COLO829 (cell line): ENCODE measurements at places on chromosomes 16 and 17.

DNA sequence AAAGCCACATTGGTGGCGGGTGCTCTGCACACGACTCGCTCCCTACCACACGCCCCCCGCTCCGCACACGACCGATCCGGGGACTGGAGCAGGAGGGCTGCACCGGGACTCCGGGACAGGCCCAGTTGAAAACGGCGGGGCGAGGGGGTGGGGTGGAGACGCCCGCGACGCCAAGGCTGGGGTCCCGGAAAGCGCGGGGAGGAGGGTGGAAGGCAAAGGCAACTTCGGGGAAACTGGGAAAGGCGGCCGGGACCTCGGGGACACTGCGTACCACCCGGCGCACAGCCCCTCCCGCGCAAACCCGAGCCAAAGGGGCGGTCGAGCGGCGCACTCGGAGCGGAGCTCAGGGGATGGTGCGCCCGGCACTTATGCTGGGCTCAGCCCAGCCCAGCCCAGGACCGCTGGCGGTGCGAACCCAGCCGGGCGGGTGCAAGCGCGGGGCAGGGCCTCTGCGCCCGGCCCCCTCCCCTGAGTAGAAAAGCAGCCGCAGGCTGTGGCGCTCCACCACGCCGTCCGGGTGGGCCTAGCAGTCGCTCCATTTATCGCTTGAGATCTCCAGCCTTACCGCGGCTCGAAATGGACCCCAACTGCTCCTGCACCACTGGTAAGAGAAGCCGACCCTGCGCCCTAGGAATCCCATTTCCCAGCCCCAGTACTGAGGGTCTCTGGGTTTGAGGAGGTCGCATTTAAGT is at the start of gene MT1M:
MT1M (plus strand) TSS at position 504 of the 692 bp plus-strand sequence; CDS start at position 577, 73 bp downstream.
- no peak for DNase-seq

GRCh38 chr17:77736721-77737120 is 221.8 kb upstream of the TNRC6C start:
- DNase-seq, result no peak

DNA sequence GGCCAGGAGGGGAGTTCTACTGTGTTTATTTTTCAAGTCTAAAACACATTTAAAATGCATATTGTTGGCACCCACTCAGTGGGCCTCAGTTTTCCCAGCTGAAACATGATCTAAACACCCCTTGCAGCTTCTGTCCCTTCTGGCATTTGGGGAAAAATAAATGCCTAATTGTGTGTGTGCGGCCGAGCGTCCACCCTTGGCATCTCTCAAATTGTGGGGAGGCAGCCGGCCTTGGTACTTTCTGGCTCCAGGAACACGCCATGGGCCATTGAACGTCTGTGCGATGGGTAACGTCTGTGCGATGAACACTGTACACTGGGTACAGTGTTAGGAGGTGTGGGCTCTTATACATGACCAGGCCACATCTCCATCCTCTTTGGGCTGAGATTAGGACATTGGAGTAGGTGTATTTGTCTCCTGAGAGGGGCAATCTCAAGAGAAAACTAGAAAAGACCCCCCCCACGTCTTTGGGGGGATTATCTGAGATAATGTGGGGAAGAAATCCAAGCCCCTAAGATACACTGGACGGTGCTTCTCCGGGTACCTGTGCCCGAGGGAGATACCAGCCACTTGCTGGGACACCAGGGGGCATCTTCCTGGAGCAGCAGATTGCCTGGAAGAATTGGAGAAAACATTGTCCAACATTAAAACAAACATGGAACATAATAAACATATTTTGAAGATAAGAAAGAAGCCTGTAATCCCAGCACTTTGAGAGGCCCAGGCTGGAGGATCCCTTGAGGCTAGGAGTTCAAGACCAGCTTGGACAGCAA is 54.9 kb downstream of the RAB11FIP4 start:
- no peak for DNase-seq

DNA sequence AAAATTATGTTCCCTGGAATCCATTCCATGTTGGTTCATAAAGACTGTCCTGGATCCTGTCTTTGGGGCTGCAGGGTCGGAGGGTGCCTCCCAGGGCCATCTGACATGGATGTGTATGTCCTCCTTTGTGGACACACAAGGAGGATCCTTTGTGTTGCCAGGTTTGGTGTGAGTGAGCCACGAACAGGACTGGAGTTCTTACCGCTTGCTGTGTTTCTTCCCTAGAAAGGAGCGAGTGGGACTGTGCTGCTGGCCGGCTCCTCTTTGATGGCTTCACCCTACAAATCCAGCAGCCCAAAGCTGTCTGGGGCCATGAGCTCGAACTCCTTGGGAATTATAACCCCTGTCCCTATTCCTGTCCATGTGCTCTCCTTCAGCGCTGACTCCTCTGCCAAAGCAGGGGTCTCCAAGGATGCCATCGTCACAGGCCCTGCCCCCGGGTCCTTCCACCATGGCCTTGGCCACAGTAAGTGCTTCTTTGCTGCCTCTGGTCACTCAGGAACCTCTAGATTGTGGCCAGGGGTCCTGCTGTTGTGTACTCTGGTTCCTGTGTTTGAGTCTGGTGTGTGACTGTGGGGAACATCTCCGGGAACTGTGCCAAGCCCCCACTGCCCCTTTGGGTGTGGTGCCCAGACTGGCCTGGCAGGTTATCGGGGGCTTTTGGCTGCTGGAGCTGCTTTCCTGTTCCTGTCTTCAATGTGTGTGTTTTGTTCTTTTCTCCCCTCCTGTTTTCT is 29.5 kb downstream of the UBN1 start:
- DNase-seq, result no peak

DNA sequence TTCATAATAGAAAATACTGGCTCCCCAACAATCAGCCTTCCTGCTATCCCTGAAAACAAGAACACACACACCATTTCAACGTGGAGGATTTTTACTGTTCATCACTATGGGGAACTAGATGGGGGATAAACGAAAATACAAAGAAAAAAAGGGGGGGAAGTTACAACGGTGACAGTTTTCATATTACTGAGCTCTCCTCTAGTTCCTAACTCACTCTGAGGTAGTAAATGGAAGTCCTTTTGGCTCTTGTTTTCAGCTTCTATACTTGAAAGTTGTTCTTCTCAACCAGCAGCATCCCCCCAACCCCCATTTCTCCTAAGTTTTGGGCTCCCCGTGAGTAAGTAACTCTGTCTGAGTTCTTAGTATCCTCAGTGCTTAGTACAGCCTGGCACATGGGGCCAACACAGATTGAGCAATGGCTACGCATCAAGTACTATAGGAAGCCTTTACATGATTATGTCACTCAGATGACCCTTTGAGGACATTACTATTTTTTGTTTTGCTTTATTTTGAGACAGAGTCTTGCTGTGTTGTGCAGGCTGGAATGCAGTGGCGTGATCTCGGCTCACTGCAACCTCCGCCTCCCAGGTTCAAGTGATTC is 4.2 kb upstream of the CORO7 start:
- DNase-seq, result no peak

DNA sequence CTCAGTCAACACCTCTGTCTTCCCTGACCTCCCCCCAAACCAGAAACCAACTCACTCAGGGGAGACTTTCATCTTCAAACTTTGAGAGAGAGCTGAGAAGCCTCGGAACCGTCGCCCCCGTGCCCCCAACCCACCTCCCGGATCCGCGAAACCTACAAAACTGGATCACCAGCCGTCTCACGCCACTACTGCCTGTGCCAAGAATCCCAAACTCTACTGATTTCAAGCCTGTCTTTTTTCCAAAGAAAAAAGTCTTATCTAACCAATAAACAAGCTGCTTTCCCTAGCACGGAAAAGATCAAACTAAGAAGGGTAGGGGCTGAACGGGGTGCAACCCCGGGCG is 2.0 kb downstream of the AXIN2 start:
- DNase-seq, result no peak

GRCh38 chr16:86797700-86798099 is 219.4 kb downstream of the FOXL1 start:
- DNase-seq, result no peak

- DNase-seq, result no peak
Observed at GRCh38 chr17:73785958-73786743, 141.9 kb upstream of the SDK2 start.

DNA sequence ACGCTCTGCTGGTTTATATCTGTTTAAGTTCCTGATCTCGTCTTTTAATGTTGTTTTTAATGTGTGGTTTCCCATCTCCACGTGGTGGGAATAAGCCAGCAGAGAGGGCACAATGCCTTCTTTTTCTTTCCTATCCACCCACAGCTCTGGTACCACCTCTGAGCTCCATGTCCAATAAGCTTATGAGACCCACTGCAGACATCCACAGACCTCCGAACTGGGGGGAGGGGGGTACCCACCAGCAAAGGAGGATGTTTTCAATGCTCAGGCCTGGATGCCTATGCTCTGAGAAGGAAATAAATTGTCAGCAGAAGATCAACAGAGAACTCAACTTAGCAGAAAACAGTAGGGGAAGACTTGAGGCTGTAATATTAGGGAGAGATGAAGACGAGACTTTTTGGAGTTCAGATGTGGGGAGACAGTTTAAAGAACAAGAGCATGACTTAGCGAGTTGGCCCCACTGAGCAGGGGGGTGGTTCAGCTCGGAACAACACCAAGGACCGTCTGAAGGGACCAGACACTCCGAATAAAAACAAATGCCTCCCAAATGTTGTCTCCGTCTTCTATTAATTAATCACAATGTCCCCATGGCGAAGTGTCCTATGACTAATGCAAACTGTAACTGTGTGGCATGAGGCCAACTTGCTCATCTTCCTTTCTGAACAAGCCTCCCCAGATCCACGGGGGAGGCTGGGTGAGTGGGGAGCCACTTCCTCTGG is 62.7 kb downstream of the GAS7 start:
- no peak for DNase-seq

DNA sequence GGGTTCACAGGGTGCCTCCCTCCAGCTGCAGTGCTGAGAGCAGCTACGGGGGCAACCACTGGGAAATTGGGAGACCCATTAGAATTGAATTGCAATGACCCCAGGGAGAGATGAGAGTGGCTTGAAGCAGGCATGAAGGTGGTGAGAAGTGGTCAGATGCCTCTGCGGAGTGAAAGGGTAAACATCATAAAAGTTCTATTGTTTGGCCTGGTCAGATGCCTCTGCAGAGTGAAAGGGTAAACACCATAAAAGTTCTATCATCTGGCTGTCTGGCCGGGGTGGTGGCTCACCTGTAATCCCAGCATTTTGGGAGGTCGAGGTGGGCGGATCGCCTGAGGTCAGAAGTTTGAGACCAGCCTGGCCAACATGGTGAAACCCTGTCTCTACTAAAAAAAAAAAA is 53.5 kb downstream of the TNFRSF13B start:
- DNase-seq, result no peak

GRCh38 chr17:68295086-68295485 is 3.8 kb downstream of the ARSG start:
- DNase-seq, result no peak

DNA sequence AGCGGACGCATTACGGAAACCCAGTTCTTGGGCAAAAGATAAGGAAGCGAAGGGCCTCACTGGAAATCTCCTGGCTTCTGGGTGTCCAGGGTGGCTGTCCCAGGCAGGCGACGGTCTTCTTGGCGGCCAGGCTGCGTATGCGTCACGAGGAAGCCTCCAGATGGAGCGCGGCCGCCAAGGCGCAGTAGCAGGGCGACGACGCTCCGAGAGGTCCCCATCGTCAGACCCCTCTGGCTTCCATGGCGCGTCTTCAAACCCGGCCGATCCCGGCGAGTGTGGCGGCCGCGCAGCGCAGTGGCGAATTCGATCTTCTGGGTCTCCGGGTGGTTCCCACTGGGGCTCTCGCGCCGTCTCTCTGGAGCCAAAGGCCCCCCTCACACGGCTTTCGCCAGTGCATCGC is 13.8 kb upstream of the ANKRD40CL start:
- no peak for DNase-seq

GRCh38 chr16:51919736-51920135 is 627.2 kb downstream of the TOX3 start:
- no peak for DNase-seq

DNA sequence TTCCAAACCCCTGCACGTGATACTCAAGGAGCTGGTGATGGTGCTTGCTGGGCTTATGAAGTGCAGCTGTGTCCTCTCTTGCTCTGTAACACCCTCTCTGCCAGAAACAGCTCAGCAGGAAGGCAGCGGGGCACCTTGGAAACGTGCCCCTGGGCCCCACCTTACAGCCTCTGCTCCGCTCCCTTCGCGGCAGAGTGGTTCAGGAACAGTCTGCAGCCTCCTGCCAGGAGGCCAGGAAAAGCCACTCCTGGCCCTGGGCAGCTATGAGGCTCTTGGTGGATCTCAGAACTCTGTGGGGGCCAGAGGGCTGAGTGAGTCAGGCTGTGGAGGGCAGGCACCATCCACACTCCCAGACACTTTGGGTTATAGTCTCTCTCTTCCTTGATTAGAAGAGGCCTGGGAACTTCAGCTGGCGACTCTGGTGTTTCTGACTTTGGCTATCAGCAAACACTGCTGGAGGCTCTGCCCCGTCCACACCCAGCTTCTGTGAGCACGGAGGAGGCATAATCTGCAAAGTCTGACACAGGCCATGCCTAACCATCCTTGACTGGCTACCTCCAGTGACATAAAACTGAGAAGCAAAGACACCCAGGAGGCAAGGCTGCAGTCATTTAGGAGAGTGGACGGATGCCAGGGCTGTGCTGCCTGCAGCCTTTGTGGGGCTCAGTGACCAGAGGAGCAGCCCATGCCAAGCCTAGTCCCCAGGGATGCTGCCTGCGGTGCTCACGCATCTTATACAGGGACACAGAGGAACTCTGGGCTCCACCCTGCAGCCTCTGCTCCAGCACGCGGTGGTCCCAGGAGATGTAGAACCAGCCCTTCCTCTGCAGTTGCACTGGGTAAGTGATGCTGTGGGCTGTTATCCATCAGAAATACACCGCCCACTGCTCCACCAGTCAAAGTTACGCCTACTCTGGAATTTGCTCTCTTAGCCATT is 65.3 kb downstream of the METRNL start:
- DNase-seq, result no peak

GRCh38 chr17:4182043-4182442 is 39.0 kb downstream of the CYB5D2 start:
- DNase-seq, result no peak

GRCh38 chr17:49618028-49618611 is 42.4 kb downstream of the NXPH3 start:
- DNase-seq, result no peak

GRCh38 chr17:45812102-45812501 is 28.0 kb downstream of the CRHR1 start:
- DNase-seq, result no peak
